ENCODE measurements at places on chromosomes 4 and X.

- DNase-seq, result no peak
These were observed 51.6 kb downstream of the MAML3 start for GRCh38 chr4:140102421-140102820.

- DNase-seq, result no peak
These were observed 4.3 kb downstream of the BCLAF3 start for GRCh38 chrX:19986531-19986930.

GRCh38 chr4:30801876-30802275, 81.7 kb downstream of the PCDH7 start:
- no peak for DNase-seq

GRCh38 chrX:155148724-155149537, 67.3 kb upstream of the VBP1 start:
- DNase-seq, result no peak

- DNase-seq, result peak; percentile 47
These were observed 40.2 kb downstream of the VSIG4 start for GRCh38 chrX:65999563-66000148.

GRCh38 chr4:159141193-159141592, 38.3 kb downstream of the RAPGEF2 start:
- DNase-seq, result no peak

DNA sequence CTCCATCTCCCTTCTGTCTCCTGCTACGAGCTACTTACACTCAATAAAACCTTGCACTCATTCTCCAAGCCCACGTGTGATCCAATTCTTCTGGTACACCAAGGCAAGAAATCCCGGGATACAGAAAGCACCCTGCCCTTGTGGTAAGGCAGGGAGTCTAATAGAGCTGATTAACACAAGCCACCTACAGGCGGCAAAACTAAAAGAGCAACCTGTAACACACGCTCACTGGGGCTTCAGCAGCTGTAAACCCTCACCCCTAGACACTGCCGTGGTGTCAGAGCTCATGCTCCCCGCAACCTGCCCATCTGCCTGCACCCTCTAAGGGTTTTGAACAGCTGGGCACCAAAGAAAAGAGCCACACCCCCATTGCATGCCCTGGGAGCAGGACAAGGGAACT, 755.4 kb upstream of the HTR2C start:
- no peak for DNase-seq

DNA sequence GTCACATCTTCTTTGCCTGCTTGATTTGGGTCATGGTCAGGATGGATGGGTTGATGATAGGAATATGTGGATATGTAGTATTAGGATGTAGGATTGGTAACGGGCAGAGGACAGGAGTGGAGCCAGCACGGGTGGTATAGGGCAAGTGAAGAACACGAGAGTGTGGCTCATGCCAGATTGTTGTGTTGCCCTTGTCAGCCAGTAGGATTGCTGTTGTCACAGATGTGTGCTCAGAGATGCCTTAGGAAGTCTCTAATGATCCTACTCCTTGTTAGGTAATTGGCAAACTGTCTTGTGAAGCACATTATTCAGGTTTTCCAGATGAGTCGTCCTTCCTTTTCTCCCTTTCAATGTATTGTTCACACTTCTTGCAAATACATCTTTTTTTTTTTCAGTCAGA, 5.5 kb downstream of the ATP10D start:
- DNase-seq, result no peak

DNA sequence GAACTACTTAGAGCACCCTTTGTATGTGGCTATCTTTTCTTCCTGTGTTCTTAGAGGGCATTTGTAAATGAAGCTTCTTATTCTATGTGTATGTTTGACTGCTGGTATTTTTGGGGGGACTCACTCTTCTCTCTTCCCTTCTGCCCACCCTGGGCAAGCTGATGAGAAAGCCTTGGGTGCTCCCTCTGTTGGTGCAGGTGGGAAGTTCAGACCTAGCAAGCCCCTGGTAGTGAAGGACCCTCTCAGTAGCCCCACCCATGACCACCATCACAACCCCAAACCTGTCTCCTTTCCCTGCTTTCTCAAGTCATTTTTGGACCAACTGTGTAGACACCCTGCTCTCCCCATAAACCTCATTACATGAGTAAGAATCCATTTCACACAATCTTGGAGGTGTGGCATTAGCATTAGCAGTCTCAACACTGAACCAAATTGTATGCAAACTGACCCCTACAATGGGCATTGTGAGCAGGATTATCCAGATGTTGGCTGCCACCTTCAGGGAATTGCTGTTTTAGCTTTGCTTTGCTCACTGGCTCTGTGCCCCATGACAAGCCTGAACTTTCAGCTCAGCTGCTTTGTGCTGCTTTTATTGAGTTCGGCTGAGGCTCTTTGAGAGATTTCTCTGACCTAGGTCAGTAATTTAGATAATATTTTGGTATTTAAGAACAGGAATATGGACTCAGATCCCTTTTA, 27.9 kb downstream of the TRIM61 start:
- DNase-seq, result no peak

- no peak for DNase-seq
These were observed 13.4 kb upstream of the ZCCHC18 start for GRCh38 chrX:104098919-104099318.

- DNase-seq, result no peak
These were observed 72.8 kb upstream of the NEIL3 start for GRCh38 chr4:177236886-177237285.

GRCh38 chrX:120769576-120770341, 105.9 kb downstream of the CT47B1 start:
- DNase-seq, result peak; percentile 23

DNA sequence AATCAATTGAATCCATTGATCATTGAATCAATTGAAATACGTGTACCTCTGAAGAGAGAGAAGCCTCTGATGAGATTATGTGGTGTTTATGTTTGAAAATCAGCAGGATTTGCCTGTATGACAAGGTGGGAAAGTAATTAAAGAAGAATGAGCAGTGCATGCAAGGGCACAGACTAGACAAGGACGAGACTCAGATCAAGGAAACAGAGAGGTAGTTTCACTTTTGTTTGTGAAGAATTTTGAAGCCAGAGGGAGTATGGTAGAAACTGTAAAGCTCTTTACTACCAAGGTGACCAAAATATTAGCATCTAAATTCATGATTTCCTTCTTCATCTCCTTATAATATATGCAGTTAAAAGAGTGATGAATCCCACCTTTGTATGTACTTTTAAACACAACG, 1830.0 kb upstream of the IGFBP7 start:
- DNase-seq, result no peak

GRCh38 chrX:44974451-44974850, 101.5 kb downstream of the KDM6A start:
- no peak for DNase-seq

- DNase-seq, result no peak
These were observed 225.3 kb downstream of the ANAPC10 start for GRCh38 chr4:144872508-144873225.

DNA sequence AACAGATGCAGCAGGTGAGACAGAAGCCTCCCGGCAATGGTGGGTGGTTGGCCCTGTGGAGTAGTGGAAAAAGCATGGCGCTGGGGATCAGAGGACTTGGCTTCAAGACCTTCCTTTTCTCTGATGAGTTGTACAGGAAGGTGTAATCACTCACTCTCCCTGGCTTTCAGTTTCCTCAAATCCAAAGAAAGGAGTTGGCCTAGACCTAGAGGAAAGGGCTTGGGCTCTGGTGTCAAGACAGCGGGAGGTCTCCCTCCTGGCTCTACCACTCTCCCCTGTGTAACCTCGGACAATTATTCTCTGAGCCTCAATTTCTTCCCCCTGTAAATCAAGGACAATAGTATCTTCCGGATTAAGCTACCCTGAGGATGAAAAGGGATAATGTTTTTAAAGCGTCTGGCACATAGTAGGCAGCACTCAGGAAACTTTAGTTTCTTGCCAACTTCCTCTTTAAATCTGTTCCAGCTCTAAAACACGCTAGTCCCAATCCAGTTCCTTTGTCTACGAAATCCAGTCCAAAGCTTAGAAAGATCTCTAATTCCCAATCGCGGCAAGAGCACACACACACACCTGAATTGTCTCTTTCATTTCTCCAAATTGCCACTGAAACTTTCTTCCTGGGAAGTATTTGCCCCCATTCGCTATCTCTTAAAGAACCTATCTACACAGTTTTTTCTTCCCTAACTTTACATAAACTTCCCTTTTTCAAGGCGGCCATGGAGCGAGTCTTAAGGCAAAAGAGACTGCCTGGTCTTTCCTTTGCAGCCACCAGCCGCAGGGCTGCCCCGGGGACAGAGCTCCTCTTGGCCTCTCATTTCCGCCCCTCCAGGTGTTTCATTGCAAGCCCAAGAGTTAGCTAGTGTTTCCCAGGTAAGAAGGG, 29.9 kb upstream of the GPC4 start:
- no peak for DNase-seq

DNA sequence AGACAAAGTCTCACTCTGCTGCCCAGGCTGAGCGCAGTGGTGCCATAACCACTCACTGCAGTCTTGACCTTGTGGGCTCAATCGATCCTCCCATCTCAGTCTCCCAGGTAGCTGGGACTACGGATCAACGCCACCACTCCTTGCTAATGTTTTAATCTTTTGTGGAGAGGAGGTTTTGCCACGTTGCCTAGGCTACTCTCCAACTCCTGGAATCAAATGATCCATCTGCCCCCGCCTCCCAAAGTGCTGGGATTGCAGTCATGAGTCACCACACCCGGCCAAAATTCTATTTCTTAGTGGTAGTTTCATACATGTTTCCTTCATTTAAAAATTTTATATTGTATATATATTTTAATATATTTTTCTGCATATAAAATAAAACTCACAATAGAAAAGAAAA, 125.8 kb upstream of the CLNK start:
- DNase-seq, result no peak

GRCh38 chr4:38964942-38965775, 67.0 kb downstream of the TMEM156 start:
- DNase-seq, result no peak

- DNase-seq, result no peak
These were observed 27.8 kb downstream of the PAPSS1 start for GRCh38 chr4:107692202-107692601.

- DNase-seq, result no peak
These were observed 341.3 kb upstream of the KLF3 start for GRCh38 chr4:38322714-38323113.

- DNase-seq, result no peak
These were observed 112.1 kb downstream of the CPZ start for GRCh38 chr4:8704632-8705031.

GRCh38 chr4:106647451-106647850, 278.9 kb upstream of the GIMD1 start:
- no peak for DNase-seq

DNA sequence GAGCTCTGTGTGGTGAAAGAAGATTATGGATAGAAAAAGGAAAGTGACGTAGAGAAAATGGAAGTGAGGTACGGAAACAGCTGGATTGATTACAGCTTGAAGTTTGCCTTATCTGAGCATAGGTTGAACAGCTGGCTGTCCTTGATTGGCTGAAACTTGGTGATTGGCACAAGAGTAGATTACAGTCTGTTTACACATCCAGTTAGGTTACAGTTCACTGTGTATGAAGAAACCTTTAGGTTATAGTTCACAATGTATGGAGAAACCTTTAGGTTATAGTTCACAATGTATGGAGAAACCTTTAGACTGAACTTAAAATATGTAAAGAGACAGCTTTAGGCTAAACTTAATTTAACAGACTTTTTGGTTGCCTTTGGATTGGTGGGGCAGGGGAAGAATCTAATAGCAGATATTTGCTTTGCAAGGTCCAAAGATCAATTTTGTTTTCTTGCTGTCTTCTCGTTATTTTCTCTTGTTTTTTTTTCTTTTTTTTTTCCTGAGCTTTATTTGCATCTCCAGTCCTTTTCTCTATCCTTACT, 15.6 kb upstream of the ART3 start:
- no peak for DNase-seq

GRCh38 chr4:99945718-99946355, 581 bp downstream of the DNAJB14 start:
- DNase-seq, result no peak

- no peak for DNase-seq
These were observed 71.3 kb downstream of the ZFYVE28 start for GRCh38 chr4:2347190-2347589.

DNA sequence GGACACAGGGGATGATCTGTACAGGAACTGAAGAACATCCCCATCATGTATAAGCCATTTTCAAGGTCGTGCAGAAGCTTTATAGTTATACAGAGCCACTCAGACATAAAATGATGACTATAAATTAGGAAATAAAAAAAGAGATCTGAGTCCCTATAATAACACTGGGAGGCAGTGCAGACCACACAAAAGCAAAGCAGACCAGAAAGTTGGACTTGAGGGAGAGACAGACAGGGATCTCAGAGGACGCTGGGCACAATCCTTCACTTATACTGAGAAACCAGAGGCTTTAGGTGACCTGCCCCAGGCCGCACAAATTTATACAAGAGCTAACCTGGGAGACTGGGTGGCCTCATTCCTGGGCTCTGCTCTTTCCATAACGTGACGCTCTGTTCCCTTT, 70.5 kb downstream of the HADH start:
- DNase-seq, result peak; percentile 30

GRCh38 chr4:26331380-26331950, 10.7 kb downstream of the RBPJ start:
- DNase-seq, result no peak

- DNase-seq, result no peak
These were observed 21.0 kb downstream of the MAN2B2 start for GRCh38 chr4:6595897-6596537.

- no peak for DNase-seq
These were observed 219.6 kb downstream of the GRXCR1 start for GRCh38 chr4:43112139-43112538.

DNA sequence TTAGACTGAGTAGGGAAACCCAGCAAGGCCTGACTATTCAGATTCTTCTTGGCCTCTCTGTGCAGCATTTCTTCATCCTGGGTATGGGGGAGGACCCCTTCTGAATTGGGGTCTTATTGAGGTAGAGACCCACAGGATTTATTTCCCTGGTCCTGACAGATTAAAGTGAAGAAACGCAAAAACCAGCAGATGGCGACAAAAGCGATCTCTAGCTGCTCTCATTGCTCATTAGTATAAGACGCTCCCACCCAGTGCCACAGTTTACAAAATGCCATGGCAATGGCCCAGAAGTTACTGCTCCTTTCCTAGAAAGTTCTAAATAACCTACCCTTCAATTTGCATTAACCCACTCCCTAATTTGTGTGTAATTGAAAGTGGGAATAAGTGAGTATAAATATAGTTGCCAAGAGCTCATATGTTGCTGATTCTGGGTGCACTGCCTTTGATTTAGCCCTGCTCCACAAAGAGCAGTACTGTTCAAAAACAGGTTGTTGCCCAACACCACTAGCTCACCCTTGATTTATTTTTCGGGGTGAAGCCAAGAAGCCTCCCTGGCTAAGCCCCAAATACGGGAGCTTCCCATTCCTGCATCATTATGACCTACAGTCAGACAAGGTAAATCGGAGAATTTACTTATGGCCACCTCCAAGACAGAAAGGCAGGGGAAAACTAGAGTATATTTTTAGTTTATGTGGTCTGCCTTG, 3.7 kb upstream of the BEX4 start:
- DNase-seq, result peak; percentile 39

DNA sequence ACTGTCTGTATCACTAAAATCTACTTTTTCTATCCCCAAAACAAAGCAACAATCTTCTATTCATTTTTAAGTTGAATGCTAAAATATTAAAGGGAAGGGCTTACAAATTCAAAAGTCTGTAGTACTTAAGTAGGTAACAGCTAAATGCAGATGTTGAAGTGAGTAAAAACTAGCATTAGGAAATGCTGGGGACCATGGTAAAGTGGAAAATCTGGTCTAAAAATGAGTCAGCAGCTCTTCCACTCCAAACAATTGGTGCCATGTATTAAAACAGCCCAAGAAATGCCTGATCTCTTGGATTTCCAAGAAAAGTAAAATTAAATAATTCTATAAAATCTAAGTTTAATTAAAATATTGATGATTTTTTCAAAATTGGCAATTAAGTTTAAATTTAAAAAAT, 73.3 kb upstream of the PPP3CA start:
- no peak for DNase-seq
